Psoas muscle (tissue), 8 donors: ENCODE measurements at places on chromosomes 4 and X. TPM values are rescaled to one million over a fixed set of nuclear protein-coding genes. Genes with fewer than 3 reads are reported as not detected.

ZNF711 gene
- 0.37 TPM for total RNA-seq

SMIM10L2A gene
- total RNA-seq, result 0.08 TPM

GRIA3 gene
- 0.32 TPM for total RNA-seq

PNMA6E gene
- total RNA-seq, result not detected

ADH5 gene
- total RNA-seq, result 96.3 TPM

C4orf50 gene
- not detected for total RNA-seq

DNA sequence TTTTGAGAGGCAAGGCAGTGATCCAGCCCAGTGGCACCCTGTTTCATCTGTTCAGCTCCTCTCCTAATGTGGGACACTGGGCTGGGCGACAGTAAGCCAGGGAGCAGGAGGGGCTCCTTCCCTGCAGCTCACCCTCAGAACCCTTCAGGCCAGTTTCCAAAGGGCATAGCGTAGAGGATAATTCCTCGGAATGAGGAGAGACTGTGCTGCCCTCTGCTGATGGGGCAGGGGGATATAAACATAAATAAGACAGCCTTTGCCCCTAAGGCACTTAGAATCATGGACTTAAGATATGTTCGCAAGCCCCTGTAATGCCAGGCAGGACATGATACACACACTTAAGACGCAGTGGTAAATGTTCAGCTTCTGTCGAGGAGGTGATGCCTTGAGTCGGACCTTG lies 27.9 kb upstream of the ZNF185 start:
- H3K4me1 ChIP-seq, result no peaks in the 10 kb centered on the region
- H3K27ac ChIP-seq, result no peak overlapping the region
- H3K27me3 ChIP-seq, result no peaks in the 10 kb centered on the region
- DNase-seq, result no peak
- H3K4me3 ChIP-seq, result no peak overlapping the region

NPY2R gene
- not detected for total RNA-seq

MAGEB2 gene
- total RNA-seq, result not detected

SLC9B1 gene
- not detected for total RNA-seq

GRCh38 chr4:46839128-46839527 lies 69.9 kb downstream of the COX7B2 start:
- H3K4me3 ChIP-seq, result no peak overlapping the region
- H3K4me1 ChIP-seq, result no peaks in the 10 kb centered on the region
- H3K36me3 ChIP-seq, result no peaks in the 10 kb centered on the region
- H3K27ac ChIP-seq, result no peak overlapping the region
- no peaks in the 10 kb centered on the region for H3K27me3 ChIP-seq
- no peak for DNase-seq

- no peaks in the 10 kb centered on the region for H3K36me3 ChIP-seq
- H3K4me1 ChIP-seq, result no peaks in the 10 kb centered on the region
- DNase-seq, result no peak
- no peaks in the 10 kb centered on the region for H3K27me3 ChIP-seq
- H3K4me3 ChIP-seq, result no peak overlapping the region
Observed at GRCh38 chr4:41319553-41319952, 62.8 kb downstream of the UCHL1 start.

- no peak overlapping the region for H3K27ac ChIP-seq
- H3K4me3 ChIP-seq, result no peak overlapping the region
- H3K36me3 ChIP-seq, result no peaks in the 10 kb centered on the region
- H3K27me3 ChIP-seq, result no peaks in the 10 kb centered on the region
Observed at GRCh38 chr4:123449780-123450179, 53.2 kb downstream of the SPRY1 start.

HSD17B13 gene
- total RNA-seq, result not detected

FOXR2 gene
- total RNA-seq, result not detected

GRCh38 chr4:182238355-182238931 lies 4.8 kb upstream of the TENM3 start:
- H3K27me3 ChIP-seq, result no peaks in the 10 kb centered on the region
- DNase-seq, result no peak
- no peak overlapping the region for H3K27ac ChIP-seq
- H3K4me3 ChIP-seq, result no peak overlapping the region
